ENCODE measurements at places on chromosomes 7 and 10.
A peak's percentile ranks its signal among the peaks of the same experiment; 100 is the strongest.

- no peak for DNase-seq
Measured at GRCh38 chr7:28088032-28088431, 92.6 kb downstream of the JAZF1 start.

DNA sequence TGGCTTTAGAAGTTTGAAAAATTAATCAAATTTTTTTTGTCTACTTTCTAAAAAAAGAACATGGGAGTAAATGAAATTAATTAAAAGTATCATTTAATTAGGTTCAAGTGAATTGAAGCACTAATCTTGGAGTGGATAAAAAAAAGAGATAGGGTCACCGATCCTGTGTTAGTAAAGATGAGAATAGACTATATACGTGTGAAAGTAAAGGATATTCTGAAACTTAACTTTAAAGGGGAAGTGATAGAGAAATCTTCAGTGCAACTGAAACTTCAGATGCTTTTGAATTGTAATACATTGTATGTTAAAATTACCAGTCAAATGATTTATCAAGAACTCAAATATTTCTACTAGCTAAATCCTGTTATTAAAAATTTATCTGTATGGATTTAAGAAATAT, 4.8 kb downstream of the NHLRC2 start:
- DNase-seq = no peak

GRCh38 chr10:14312014-14312413, 18.7 kb downstream of the FRMD4A start:
- no peak for DNase-seq

- peak; percentile 91 for DNase-seq
Measured at GRCh38 chr7:101017064-101017777, 2.7 kb upstream of the MUC17 start.

DNA sequence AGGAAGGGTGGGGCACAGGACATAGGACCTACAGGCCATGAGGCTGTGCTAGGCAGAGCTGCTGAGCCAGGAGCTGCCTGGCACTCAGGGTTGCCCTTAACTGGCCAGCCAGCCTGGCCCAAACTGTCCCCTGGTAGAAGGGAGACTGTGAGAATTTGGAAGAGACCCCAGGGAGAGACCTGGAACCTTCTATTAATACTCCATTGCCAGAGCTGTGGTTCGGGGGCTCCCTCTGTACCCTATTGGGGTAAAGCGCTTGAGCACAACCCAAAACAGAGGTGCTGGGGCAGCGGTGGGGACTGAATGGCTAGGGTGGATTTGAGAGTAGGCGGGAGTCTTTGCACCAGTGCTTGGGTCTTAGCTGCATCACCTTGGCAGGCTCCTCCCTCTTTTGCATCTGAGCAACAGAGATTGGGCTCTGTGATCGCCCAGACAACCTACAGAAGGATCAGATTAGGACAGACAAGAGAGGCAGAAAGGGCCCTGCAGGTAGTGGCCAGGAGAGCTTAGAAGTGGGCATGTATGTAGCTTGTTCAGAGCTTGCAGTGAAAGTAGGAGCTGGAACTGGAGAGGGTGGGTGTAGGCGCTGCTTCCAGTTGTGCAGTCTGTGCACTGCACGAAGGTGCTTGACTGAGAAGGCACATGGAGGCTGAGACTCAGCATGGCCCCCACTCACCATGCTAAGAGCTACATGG, 53.3 kb downstream of the ADCYAP1R1 start:
- no peak for DNase-seq

GRCh38 chr10:45373003-45373575, 927 bp upstream of the ALOX5 start:
- no peak for DNase-seq

DNA sequence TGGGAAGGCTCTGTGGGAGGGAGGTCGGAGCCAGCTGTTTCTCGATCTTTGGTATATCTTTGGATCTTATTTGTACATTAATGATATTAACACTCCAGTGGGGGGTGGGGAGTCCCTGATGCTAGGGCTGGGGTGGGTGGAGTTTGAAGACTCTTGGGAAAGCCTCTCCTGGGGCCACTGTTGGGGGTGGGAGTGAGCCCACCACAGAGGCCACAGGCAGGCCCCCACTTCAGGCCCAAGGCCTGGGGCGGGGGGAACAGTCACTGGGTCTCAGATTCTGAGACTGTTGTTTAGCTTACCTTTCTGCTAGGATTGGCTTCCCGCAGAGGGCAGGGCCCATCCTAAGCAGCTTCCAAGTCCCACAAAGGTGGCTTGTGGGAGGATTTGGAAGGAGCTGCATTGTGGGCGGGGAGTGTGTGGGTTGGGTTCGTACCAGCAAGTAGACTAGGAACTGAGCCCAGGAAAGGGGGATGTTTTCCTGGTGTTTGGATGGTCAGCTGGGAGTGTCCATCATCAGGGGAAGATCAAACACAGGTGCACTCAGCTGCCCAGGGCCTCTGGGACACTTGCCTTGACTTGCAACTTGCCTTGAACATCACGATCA, 11.9 kb downstream of the YKT6 start:
- DNase-seq = no peak

DNA sequence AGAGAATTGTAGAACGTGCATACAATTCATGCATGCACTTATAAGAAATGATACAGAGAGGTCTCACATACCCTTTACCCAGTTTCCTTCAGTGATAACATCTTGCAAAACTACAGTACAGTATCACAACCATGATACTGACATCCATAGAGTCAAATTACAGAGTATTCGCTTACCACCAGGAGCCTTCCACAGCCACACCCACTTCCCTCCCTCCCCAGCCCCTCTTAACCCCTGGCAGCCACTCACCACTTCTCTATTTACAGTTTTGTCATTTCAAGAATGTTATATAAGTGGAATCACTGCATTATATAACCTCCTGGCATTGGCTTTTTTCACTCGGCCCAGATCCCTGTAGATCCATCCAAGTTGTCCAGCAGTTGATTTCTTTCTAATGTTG, 143.8 kb downstream of the ZNF248 start:
- no peak for DNase-seq

- no peak for DNase-seq
Measured at GRCh38 chr10:34058845-34059614, 724.6 kb upstream of the NRP1 start.

DNA sequence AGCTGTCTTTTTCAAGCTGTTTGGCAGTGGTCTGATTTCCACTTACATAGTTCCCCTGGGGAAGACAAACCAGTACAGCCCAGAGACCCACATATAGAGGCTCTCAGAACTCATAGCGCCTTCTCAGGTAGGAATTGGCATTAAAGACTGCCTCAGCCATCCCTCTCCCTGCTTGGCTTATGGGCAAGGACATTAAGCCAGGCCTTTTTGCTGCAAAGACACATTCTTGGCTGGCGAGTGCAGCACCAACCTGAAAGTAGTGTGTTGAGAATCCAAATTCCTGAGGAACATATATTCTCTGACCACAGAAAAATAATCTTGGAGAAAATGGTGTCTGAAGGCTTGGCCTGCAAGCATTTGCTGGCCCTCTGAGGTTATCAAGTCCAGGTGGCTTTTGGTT, 39.2 kb upstream of the HPS1 start:
- DNase-seq = no peak

DNA sequence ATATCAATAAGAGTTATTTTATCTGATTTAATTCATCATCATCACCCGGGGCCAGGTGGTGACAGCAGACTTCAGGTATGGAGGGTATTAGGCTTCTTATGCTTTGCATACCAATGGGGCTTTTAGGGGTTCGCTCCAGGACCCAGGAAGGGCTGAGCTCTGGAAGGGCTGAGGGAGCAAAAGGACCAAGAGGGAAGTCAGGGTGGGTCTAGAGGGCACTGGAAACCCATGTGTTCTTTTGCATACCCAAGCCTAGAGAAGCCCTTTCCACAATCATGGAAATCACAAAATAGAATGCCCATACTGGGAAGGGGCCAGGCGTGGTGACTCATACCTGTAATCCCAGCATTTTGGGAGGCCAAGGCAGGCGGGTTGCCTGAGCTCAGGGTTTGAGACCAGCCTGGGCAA, 30.9 kb upstream of the VCL start:
- peak; percentile 19 for DNase-seq

- no peak for DNase-seq
Measured at GRCh38 chr10:73581918-73582317, 9.2 kb downstream of the USP54 start.

DNA sequence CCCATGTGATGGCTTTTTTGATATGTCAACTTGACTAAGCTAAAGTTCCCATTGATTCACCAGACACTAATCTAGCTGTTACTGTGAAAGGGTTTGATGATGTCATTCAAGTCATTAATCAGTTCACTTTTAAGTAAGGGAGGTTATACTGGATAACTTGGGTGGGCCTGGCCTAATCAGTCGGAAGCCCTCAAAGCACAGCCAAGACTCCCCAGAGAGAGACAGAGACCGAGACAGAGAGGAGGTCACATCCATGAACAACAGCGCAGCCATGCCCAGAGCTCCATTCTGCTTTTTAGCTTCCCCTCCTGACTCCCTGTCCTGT, 103.4 kb downstream of the TRIL start:
- no peak for DNase-seq

DNA sequence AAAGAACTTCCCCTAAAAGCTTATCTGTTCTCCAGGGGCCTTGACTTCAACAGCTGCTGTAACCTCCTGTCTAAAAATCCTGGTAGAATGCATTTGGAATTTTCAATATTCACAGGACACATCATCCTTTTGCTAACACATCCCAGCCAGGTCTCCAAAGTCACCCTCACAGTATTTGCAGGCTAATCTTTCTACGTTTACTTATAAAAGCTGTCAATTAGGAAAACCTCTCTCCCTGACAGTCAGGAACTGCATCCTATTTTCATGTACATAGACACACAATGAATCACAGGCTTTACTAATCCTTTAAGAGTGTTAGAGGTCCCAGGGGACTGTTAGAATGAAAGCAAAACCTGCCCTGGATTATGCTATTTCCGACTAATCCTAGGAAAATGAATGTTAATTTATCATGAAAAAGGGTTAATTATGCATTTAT, 102.2 kb downstream of the GFRA1 start:
- no peak for DNase-seq

GRCh38 chr10:102001435-102002068, 54.4 kb downstream of the ARMH3 start:
- DNase-seq = no peak

DNA sequence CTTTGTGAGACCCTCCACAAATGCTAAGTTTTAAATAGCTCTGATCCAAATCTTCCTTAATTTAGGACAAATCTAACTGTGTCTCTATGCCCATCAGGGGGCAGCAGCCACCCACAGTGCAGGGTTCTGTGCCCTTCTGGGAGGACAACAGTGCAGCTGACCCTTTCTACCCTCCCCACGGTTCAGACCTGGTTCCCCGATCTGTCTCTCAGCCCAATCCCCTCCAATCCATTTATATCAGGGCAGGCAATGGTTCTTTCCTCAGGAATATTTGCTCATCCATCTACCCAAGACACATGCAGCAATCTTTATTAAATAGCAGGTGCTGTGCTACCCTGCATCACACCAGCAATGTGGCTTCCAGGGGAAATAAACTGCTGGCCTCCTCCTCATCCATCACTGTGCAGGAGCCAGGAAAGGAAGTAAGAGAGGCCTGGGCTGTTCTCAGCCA, 4.0 kb upstream of the RBM28 start:
- peak; percentile 41 for DNase-seq

DNA sequence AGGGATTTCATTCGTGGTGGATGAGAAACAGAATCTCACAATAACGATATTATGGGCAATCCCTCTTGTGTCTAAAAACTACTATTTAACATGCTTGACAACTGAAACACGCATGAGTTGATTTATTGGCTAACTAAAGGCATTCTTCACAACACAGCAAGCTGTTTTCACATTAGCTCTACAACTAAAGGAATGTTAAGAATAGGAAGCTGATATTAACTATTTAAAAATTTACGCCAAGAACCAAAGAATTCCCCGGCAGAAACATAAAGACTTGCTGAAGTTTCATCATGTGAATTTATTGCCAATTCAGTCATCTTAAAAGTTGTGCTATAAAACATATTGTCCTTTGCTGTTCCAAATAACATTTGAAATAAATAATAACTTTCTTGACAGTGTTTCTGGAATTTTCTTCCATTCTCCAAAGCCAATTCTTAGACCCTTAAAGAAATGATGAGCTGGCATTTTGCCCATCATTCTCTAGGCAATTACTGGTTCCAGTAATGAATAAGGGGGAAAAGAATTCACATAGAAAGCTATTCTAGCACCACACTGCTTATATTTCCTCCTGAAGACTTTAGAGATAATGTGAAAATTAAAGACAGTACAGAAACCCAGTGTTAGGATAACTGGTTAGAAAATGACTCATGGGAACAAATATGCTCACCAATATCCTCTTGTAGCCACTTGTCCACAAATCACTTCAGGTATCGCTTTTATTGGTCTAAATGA, 233.1 kb downstream of the PARD3 start:
- peak; percentile 58 for DNase-seq

DNA sequence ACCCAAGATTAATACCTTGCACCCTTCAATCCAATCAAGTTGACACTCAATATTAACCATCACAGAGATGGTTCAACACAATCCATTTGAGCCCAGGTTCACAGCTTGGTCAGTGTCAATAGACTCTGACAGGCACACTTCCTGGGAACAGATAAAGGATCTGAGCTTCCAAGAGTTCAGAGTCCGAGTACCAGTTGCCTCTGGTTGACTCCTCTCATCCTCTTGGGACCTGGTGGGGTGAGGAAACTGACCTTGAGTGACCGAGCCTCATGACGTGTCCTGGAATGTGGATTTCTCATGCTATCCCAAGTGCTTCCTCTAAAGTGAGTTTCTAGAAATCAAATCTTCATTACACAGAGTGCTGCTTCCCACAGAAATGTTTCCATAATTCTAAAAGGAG, 162.0 kb downstream of the CYP26A1 start:
- DNase-seq = no peak

DNA sequence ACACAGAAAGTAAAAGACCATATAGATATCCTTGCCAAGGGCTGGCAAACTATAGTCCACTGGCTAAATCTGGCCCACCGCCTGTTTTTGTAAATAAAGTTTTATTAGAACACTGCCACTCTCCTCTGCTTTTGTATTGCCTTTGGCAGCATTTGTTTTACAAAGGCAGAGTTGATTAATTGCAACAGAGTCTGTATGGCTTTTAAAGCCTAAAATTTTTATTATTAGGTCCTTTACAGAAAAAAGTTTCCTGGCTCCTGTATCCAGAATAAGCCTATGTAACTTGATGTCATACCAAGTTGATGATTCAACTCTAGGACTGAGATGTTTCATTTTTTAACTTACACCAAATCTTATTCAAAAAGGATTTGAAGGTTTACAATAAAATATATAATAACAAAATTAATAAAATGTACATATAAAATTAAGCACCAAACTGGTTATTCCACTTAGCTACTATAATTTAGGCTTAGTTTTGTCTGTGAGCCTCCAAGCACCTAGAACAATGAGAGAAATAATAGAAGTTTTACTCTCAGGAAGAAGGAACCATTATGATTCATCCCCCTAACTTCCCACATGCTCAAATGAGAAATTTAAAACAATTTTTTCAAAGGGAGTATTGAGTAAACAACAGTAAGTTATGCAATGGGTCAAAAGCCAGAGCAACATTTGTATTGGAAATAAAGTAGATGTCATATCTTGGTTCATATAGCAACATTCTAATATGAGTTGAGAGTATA, 31.9 kb downstream of the CPED1 start:
- DNase-seq = peak; percentile 32

GRCh38 chr7:68977385-68978055, 620.8 kb upstream of the AUTS2 start:
- DNase-seq = no peak
